Midbrain (tissue), 1 donor: ENCODE measurements at places on chromosomes 6 and 20.

GRCh38 chr6:106648651-106649308 lies 19.4 kb downstream of the QRSL1 start:
- no peak for DNase-seq

GRCh38 chr6:24356310-24356973 lies 1.4 kb downstream of the DCDC2 start:
- no peak for DNase-seq

DNA sequence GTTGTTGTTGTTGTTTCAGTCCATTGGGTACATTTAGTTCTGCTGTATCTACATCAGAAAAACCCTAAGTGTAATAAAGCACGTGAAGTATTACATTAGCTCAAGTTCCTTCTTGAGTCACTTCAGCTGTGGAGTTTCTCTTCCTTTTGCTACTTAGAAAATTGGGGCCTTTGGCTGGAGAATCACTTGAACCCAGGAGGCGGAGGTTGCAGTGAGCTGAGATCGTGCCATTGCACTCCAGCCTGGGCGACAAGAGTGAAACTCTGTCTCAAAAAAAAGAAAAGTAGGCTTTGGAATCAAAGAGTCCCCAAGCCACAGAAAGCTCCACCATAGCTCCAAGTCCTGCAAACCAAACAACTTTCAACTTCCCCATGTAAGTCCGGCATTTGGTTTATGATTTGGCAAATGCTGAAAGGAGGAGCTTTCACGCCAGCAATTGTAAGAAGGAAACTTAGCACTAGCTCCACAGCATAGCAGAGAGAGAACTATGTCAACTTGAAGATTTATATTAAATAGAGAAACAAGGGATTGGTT lies 56.5 kb upstream of the RNF144B start:
- DNase-seq, result peak; percentile 20

- no peak for DNase-seq
These were observed 85.7 kb downstream of the TBC1D7 start for GRCh38 chr6:13242590-13242989.

GRCh38 chr6:159043947-159044346 lies 844 bp downstream of the TAGAP start:
- DNase-seq, result no peak

- DNase-seq, result no peak
These were observed 5.1 kb downstream of the VNN1 start for GRCh38 chr6:132708771-132709170.

DNA sequence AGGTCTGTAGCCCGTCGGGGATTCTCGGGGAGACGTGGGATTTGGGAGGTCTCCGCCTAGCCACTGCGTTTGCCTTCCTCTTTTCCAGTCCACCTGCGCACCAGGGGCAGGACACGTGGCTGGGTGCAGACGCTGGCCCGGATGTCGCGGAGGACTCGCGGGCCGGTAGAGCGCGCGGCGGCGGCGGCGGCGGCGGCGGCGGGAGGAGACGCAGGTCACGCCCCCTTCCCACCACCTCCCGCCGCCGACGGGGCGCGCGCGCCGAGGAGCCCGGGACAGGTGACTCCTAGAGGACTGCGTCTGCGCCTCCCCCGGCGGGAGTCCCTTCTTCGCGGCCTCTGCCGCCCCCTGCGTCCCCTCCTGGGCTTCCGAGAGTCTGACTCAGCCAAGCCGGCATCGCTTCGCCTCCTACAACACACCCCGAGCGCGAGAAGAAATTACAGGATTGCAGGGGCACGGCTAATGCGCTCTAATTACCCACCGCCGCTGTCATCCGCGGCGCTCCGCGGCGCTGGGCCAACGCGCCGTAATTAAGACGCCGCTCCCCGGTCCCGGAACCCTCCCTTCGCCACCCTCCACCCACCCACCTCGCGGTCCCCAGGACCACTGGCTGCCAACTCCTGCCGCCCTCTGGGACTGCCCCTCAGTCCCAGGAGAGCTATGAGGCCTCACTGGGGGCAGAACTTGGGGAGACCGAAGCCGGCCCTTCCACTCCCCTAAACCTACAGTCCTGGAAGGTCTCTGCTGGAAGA lies 124.5 kb downstream of the MRPL14 start:
- no peak for DNase-seq

DNA sequence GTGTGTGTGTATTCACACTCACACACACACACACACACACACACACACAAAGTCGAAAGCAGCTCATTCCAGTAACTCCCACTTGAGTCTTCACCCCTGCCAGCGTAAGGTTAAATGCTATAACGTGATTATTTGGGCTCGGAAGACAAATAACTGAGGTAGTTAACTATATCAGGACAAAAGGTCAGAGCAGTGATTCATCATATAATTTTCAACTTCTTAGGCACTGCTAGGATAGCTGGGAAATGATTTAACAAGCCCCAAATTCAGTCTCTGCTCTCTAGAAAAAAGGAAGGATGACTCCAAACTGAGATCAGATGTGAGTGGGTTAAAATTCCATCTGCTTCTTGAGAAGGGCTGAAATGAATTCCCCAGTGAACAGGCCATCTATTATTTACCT lies 30.7 kb downstream of the HDGFL1 start:
- no peak for DNase-seq

DNA sequence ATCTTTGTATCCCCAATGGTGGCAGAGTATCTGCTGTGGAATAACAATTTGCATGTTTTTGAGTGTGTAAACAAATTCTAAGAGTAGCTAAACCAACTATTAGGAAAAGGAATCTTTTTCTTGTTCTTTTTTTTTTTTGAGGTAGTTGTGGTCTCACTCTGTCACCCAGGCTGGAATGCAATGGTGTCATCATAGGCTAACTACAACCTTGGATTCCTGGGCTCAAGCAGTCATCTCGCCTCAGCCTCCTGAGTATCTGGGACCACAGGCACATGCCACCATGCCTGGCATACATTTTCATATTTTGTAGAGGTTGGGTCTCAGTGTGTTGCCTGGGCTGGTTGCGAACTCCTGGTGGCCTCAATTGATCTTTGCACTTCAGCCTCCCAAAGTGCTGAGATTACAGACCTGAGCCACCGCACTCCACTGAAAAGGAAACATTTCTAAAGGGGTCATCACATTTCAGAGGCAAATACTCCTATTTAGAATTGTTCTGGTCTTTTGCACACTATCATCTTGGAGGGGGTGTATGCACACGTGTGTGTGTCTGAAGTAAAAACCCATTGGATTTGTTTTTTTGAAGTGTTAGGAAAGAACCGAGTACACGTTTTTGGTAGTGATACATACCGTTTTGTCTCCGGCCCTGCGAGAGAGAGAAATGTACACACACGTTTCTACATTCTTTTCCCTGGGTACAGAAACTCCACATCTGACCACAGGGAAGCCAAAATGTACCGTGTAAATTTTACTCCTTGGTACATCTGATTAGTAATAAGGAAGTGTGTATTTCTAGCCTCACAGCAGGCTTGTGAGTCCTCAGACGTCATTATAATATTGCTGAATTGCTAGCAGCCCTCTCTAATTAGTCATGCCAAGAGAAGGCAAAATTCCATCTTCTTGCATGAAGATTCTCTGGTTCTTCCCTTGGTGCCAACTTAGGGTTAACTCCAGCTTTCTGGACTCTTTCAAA lies 183.6 kb downstream of the JARID2 start:
- no peak for DNase-seq

DNA sequence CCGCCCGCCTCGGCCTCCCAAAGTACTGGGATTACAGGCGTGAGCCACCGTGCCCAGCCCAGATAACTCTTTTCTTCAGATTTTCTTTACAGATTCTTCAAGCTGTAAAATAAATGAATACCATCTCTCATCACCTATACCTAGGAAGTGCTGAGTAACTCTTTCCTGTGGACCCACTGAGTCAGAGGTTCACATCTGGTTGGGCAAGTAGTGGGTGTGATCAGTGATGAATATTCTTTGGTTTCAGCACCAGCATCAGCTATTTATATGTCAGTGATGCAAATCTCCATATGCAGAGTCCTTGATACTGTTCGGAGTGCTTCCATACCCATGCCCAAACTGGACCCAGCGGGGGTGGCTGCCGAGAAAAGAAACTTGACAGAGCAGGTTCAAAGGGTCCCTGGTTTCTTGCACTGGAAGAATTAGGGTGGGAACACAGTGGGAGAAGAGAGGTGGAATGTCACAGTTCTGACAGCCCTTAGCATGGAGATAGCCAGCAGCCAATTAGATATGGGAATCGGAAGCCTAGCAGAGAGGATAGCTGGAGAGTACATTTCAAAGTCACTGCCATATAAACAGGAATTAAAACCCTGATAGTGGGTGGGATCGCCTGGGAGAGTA lies 64.9 kb upstream of the DDR1 start:
- DNase-seq, result no peak
